ENCODE measurements at places on chromosomes 2 and 18.

DNA sequence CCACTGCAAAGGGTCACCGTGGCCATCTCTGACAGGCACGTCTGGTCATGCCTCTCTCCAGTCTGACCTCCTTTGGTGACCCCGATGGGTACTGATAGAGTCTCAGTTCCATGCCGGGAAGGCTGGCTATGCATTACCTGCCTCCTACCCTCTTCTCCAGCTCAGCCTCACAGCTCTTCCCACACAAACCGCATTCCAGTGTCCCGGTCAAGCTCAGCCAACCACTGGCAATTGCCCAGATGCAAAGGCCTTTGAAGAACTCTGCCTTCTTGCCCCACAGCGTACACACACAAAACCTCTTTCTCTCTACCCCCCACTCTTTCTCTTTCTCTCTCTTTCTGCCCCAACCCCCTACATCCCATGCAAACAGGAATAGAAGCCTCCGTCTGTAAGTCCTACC lies 37.6 kb downstream of the TMEM163 start:
- no peak for DNase-seq

- DNase-seq, result no peak
Measured at GRCh38 chr2:234714711-234715110, 217.8 kb upstream of the ARL4C start.

DNA sequence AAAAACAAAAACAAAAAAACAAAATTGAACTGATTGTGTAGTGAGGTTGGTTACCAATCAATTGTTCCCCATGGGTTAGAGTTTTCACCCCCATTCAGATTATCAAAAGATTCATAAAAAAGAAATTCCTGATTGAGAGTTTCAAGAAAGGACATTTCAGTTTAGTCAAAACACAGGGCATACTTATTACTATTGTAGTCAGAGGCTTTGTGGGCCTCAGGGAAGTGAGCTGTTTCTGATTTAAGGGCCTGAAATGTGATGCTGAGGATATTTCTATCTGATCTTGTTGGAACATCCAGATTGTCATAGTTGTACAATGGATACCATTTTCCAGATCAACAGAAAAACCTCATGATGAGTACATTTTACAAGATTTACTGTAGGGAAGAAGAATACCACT lies 368.1 kb upstream of the NETO1 start:
- DNase-seq, result no peak

DNA sequence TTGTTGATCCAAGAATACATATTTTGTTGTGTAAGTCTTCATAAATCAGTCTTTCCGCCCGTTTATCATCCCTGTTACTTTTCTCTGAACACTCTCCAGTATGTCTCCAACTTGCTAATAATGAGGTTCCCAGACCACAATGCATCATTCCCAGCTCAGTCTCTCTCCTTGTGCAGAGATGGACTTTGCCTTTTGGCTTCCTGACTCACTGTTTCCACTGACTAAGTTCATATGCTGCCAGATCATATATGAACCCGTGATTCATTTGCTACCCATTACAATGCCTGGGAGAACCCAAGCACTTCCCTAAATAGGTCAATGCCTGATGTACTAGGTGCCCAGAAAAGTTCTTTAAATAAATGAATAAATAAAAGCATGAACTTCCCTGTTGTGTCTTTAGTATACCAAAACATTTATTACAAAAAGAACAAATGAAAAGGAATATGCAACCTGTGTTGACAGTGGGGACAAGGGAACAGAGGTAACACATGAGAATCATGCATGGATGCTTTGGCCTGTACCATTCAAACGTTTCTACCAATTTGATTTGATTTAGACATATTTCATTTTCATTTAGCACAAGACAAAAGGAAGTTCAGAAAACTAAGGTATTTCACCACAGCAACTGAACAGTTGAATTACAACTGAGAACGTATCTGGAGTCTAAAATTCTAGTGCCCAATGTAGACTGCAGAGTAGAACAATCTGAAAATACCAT lies 215.4 kb upstream of the HNRNPA3 start:
- no peak for DNase-seq

DNA sequence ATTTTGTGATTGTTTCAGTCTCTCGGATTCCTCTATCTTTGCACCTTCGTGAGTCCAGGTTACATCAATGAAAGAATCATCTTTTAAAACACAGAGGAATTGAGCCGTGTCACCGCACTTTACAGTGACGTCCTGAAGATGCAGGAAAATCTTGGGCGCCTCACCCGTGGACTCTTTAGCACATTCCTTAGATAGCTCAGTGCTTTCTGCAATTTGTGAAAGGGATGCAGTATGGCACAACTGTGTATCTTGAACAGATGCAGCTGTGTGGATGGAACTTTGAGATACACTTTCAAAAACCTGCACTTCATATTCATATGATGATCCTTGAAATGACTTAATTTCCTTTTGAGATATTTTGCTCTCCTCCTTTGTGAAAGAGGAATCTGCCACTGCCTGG lies 50.9 kb downstream of the TTN start:
- DNase-seq, result no peak

- no peak for DNase-seq
Measured at GRCh38 chr18:79552140-79552631, 127.4 kb upstream of the CTDP1 start.

DNA sequence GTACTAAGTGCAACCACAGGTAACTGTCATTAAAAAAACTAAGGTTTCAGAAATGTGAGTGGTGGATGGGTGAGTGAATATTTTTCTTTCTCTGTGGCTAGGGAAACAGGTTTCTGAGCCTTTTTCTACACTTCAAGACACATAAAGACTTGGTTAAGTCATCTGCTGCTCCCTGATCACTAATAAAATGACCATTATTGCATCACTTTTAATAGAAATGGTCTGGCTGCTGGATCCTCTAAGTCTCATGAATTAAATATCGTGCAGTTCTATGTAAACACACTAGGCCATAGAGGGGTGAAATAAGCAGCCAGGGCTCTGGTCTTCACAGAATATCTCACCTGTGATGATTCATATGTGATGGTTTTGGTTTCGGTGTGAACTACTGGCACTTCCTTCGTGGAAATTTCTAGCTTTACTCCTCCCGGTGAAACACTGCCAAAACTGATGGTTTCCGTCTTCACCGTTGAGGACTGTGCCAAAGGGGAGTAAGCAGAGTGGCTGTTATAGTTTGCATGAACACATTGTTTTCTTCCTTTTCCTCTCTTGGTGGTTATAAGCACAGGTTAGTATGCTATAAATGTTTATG lies 100.4 kb upstream of the ZBTB14 start:
- DNase-seq, result no peak

Data from mesendoderm (in vitro differentiated cells).